Stromal cell of bone marrow (primary cell): ENCODE measurements at places on chromosomes 5 and 9.

GRCh38 chr5:60586307-60586901, 113.6 kb downstream of the DEPDC1B start:
- DNase-seq: peak; percentile 26

GRCh38 chr5:119354537-119355243, 1.1 kb upstream of the TNFAIP8 start:
- no peak for DNase-seq

DNA sequence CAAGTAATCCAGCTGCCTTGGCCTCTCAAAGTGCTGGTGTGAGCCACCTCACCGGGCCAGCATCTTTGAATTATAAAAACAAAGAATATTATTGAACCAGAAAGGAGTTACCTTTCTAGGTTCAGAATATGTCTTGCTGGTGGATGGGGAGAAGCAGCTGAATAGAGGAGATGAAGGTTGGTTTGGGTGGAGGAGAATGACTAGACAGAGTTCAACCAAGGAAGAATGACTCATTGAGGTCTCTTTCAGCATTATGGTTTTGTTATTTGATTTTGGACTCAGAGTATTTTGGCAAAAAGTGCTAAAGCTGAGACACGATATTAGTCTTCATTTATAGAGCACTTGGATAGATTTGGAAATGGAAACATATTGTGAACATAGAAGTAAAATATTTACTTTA, 75.2 kb upstream of the MPDZ start:
- peak; percentile 65 for DNase-seq

DNA sequence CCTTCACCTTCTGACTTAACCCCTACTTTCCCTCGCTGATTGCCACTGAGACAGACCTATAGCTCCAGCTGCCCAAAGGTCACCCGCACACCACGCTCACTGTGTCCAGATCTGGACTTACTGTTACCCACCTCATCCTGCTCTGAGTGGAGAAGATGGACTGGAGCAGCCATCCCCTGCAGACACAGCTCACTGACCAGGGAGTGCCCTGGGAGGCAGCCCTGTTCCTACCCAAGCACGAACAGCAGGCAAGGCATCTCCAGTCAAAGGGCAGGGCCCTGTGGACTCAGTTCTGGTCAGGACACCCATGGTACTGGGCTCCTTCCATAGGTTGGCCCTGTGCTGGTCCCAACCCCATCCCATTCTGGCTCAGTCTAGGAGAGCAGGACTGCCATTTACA, 9.5 kb upstream of the BARX1 start:
- DNase-seq: no peak

- DNase-seq: no peak
Observed at GRCh38 chr5:135005076-135005475, 29.0 kb downstream of the PITX1 start.

DNA sequence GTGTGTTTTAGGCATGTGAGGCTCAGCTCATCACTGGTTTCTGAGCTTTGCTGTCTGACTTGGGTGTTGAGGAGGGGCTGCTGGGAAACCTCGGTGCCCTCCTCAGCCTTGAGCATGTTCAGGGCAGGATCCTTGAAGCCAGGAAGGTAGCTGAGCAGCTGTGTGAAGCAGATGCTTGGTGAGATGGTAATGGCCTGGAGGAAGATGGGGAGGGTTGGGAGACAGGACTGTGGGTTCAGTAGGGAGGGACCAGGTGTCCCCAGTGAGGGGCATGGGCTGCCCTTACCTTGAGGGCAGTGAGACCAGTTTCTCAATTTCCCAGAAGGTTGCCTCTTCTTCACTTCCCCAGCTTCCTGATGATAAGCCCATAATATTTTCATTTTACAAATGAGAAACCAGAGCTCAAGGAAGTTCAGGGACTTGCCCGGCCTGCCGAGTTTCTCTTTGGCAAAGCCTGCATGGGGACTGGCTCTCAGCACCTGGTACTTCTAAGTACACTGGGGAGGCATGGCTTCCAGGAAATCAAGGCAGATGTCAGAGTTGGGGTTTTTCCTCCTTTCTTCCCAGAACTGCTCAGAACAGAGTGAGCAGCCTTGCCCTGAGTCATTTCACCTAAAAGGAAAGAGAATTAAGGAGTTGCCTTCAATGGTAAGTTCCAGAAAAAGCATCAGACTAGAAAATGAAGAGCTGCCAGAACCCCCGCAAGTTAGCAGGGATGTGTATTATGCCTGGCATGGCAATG, 225.7 kb downstream of the MAST4 start:
- DNase-seq: no peak

DNA sequence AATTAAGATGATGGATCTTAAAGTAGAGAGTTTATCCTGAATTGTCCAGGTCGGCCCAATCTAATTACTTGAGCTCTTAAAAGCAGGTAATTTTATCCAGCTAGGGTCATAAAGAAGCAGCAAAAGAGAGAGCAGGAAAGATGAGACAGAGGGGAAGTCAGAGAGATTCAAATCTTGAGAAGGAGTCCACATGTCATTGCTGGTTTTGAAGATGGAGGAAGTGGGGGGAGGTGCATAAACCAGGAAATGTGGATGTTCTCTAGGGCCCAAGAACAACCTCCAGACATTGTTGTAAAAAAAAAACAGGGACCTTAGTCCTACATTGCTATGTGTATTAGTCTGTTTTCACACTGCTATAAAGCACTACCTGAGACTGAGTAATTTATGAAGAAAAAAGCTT, 66.4 kb downstream of the SLCO4C1 start:
- no peak for DNase-seq

GRCh38 chr9:95820074-95820473, 55.4 kb upstream of the ERCC6L2 start:
- DNase-seq: no peak
